ENCODE measurements at places on chromosomes 1 and 21.

DNA sequence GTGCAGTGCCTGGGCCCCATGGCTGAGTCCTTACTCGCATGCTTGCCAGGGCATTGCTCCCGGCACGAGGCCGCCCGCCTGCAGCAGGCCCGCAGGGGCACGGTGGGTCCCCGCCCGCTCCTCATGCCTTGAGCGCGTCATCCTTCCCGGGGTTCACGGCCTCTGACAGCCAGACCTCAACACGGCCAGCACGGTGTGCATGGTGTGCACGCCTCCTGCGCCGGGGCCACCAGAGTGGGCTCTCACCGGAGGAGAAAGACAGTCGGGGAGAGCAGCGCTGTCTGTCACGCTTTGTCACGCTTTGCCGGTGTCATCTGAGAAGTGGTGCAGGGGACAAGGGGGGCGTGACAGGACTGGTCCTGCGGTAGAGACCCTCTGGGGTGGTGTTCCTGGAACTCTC, 11.9 kb upstream of the COL18A1 start:
- DNase-seq: no peak

GRCh38 chr1:234345237-234345636, 28.0 kb upstream of the COA6 start:
- no peak for DNase-seq

- DNase-seq: no peak
Observed at GRCh38 chr1:209318181-209319056, 265.1 kb upstream of the CAMK1G start.

DNA sequence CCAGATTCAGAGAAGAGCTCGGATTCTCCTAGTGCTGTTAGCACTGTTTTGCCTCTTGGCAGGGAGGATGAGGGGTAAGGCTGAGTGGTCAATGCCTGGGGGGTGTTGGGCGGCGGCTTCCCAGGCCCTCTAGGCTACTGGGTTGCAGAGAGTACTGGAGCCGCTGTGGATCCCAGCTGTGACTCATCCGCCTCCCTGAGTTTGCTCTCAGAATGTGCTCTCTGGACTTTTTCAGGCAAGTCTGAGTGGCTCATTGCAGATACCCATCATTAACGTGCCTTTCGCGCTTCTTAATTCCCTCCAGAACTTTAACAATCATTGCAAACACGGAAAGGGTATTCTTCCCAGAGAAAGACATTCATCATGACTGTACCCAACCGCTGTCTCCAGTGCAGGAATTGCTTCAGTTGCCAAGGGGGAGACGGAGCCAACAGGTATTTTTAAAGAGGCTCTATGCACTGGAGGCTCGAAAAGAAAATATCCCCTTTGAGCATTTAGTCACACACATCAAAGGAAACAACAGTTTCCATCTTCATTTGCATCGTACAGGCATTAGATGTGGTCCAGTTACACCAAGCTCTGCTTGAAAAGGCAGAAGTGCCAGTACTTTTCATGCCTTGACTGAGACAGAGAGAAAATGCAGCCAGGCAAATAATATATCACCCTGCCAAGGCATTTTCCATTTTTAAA, 14.4 kb upstream of the CAMTA1 start:
- DNase-seq: no peak
